Fibroblast of lung (primary cell): ENCODE measurements at places on chromosomes 2 and 18. TPM values are rescaled to one million over a fixed set of nuclear protein-coding genes. Genes with fewer than 3 reads are reported as not detected.

Gene MC4R
- not detected in 2 replicates for total RNA-seq

Gene DSC2
- total RNA-seq, result under 0.01 TPM in 2 replicates

GRCh38 chr2:228372212-228372611, 190.7 kb upstream of the SPHKAP start:
- no peak for DNase-seq

DNA sequence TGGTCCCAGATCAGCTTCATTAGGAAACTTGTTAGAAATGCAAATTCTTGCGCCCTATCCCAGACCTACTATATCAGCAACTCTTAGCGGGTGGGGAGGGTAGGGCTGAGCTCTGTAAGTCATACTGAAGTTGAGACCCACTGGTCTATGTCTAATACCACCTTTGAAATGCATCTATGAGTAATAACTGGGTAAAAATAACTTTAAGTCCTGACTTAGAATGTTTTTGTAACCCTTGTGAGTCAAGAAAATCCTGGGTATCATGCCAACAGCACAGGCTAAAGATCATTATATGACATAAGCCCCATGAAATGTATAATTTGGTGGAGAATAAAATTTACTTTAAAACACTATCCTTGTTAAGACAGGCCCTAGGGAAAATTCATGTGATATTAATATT, 41.4 kb downstream of the PRKD3 start:
- peak; percentile 93 for DNase-seq

GRCh38 chr2:24613154-24613814, 122.2 kb downstream of the NCOA1 start:
- DNase-seq, result peak; percentile 65

- DNase-seq, result peak; percentile 57
Measured at GRCh38 chr2:43129676-43130547, 96.5 kb downstream of the ZFP36L2 start.

DNA sequence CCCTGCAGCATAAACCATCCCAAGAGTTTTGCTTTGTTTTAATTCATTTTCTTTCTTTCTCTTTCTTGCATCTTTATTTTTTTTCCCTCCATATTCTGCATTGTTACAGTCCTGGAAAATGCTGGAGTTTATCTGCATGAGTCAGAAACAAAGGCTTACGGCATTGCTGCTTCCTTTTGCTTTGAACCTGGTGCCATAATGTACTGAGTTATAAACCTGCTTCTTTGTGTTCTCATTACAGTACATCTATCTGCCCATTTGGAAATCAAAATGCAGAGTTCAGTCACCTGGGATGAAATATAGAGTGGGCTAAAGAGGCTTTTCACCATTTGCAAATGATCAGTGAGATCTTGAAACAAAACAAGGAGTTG, 1009.2 kb upstream of the FANCL start:
- no peak for DNase-seq

- peak; percentile 98 for DNase-seq
Measured at GRCh38 chr18:60053747-60054304, 154.0 kb downstream of the PMAIP1 start.

- DNase-seq, result no peak
Measured at GRCh38 chr2:25602333-25602723, 71.0 kb downstream of the DTNB start.
